ENCODE measurements at places on chromosomes 3 and 15.

DNA sequence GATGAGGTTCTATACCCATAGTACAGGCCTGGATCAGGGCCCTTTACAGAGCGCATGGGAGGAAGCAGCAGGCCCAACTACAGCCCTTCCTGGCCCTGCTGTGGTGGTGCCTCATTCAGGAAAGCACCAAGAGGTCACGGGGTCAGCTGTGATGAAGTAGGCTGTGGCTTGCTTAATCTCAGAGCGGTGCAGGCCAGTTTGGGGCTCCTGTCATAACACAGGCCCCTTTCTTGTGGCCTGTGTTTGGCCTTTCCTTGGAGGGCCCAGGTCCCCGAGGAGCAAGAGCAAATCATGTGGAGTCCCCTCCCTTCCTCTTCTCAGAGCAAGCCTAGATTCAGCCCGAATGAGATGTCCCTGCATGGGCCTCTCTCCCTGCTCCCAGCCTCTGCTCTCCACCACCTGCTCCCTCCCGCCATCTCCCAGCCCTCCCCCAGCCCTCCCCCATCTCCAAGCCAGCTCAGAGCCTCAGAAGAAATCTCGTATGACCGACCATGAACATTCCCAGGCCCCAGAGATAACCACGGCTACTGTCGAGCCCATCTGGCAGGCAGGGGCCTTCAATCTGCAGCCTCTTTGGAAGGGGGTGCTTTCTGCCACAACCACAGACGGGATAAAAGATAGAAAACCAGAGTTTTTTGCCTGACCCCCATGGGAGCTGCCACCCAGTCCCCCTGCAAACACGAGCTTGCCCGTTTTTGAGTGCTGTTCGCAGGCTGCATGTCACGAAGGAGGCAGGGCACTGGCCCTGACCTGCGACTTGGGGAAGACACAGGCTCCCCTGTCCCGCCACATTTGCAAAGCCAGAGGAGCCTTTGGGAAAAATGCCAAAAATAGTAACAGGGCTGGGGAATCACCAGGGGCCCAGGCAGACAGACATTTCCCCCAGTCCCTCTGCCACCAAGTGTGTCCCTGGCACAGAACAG, 32.3 kb upstream of the DUSP7 start:
- DNase-seq = no peak

DNA sequence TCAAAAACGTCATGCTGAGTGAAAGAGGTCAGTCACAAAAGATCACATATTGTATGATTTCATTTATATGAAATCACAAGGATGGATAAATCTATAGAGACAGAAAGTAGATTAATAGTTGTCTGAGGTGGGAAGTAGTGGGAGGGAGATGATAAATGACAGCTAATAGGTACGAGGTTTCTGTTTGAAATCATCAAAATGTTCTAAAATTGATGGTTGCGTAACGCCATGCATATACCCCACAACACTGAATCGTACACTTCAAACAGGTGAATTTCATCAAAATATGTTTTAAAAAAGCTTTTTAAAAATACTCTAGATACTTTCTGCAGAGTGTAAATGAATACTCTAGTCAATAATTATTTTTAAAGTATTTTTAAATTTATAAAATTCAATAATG, 303.0 kb upstream of the STAC start:
- no peak for DNase-seq

DNA sequence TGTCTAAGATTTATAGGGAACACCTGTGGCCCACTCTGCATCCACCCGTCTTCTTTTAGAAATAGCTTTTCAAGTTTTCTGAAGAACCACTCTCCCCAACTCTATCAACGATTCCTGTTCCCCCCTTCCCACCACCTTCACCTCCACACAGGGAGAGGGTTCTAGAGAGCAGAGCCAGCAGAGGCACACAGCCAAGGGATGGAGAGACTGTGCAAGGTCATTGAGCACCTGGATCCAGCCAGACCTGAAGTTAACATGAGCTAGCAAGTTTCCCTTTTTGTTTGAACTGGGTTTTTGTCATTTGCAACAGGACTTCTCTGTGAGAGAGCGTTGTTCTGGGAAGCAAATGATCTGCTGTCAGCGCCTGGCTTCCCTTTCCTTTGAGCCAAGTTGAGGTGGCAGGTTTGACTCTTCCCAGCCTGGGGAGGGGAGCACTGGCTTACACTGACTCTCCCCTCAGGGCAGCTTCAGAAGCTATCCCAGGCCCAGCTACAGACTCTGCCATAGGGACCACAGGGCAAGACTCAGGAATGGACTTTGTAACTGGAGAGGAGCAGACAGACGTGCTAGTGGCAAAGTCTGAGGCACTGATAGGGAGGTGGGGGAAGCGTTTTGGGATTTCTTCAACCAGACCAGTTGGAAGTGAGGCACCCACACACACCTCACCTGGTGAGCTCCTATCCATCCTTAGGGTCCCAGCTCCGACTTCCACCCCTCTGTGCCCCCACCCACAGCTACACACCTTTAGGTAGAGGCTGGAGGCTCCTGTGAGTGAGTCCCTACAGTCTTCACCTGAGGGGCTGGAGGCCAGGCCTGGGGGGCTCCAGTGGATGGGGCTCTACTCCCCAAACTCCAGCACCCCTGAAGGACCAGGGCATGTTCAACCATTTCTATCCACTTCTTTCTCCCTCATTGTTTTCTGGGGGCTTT, 19.4 kb upstream of the PLXNA1 start:
- DNase-seq = no peak

- no peak for DNase-seq
These were observed 136.9 kb downstream of the HCN4 start for GRCh38 chr15:73231661-73232419.

GRCh38 chr15:60757831-60758570, 279.1 kb upstream of the ICE2 start:
- DNase-seq = no peak

DNA sequence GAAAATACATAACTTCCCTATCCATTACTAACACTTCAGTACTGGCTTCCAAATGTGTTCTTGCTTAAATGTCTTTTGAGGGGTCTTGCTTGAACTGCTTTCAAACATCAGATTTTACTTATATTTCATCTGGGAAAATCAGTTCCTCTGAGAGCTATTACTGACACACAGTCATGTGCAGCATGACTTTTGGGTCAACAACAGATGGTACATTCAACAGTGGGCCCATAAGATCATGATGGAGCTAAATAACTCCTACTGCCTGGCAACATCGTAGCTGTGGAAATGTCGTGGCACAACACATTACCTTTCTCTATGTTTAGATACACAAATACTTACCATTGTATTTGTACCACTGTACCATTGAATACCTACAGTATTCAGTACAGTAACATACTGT, 43.8 kb downstream of the WWTR1 start:
- no peak for DNase-seq

DNA sequence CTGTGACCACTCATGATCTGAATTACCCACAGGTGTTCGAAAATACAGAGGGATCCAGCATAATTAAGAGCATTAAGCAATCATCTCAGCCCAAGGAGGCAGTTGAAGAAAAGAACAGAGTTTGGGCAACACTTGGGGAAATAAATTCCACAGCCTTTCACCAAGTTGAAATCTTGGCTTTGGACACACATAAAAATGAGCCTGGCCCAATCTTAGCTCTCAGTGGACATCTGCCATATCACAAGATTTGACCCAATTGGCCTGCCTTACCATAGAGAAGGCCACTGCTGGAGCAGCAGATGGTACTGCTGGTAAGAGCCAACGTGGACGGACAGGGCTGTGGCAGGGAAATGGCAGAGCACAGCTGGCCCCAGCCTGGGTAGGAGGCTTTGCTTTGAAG, 13.0 kb downstream of the FOXP1 start:
- no peak for DNase-seq

GRCh38 chr3:14623569-14624051, 28.0 kb upstream of the CCDC174 start:
- no peak for DNase-seq

DNA sequence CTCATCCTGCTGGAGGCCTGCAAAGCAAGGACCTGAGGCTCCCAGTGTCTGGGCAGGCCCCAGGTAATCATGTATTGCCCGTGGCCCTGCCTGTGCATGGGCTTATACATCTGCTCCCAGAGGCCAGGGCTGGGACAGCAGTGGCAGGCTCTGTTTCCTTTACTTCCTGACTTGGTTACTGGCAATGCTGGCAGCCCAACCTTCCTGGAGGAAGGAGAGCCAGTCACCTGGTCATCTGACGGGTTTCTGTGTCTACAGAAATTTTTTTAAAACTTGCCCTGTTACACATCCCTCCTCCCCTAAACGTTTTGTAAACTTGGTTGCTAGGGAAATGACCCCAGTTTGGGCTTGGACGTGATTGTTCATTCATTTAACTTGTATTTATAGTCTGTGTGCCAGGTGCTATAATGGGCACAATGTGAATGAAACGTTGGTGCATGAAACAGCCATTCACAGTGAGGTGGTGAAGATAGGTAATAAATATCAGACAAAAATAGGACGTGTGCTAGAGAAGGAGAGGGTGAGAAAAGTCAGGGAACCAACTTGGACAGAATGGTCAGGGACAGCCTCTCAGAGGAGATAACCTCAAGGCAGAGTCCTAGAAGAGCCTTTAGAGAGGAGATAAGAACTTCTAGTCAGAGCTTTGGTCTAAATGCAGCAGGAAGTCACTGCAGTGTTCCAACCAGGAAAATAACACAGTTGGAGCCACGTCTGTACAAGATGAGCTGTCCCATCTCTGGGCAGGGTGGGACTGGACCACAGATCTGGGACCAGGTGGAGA, 14.1 kb downstream of the TEX264 start:
- no peak for DNase-seq

GRCh38 chr3:158991146-158991705, 189.4 kb downstream of the MFSD1 start:
- no peak for DNase-seq

- peak; percentile 72 for DNase-seq
These were observed at the start of gene ZNF609 for GRCh38 chr15:64460206-64460723. TSS of gene ZNF609 (plus strand) at chr15:64460578. CDS start at chr15:64499420, 38,842 bp downstream.

Data from stimulated activated CD4-positive, alpha-beta T cell treated with anti-CD3 and anti-CD28 coated beads, TNF-alpha, amount 100 ng/mL, for 4 hours (primary cell).